ENCODE measurements at places on chromosomes 6 and 20.
A peak's percentile ranks its signal among the peaks of the same experiment; 100 is the strongest.

- DNase-seq, result no peak
These were observed 118.8 kb downstream of the RALGAPA2 start for GRCh38 chr20:20593447-20594170.

GRCh38 chr6:113980937-113981554, 10.1 kb upstream of the HDAC2 start:
- DNase-seq, result peak; percentile 18

DNA sequence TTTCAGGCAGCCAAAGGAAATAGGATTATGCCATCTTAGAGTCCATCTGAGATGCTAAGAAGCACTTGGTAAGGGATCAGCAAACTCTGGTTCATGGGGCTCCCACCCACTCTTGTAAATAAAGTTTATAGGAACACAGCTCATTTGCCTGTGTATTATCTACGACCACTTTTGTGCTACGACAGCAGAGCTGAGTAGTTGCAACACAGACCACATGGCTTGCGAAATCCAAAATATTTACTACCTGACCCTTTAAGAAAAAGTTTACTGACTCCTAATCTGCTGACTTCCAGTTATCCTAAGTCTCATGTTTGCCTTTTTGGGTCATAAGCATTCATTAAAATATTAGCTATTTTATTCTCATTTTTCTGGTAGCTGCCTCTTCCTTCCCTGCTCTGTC, 859.0 kb downstream of the QKI start:
- no peak for DNase-seq

GRCh38 chr20:38034108-38034649, 633 bp downstream of the RPRD1B start:
- no peak for DNase-seq

DNA sequence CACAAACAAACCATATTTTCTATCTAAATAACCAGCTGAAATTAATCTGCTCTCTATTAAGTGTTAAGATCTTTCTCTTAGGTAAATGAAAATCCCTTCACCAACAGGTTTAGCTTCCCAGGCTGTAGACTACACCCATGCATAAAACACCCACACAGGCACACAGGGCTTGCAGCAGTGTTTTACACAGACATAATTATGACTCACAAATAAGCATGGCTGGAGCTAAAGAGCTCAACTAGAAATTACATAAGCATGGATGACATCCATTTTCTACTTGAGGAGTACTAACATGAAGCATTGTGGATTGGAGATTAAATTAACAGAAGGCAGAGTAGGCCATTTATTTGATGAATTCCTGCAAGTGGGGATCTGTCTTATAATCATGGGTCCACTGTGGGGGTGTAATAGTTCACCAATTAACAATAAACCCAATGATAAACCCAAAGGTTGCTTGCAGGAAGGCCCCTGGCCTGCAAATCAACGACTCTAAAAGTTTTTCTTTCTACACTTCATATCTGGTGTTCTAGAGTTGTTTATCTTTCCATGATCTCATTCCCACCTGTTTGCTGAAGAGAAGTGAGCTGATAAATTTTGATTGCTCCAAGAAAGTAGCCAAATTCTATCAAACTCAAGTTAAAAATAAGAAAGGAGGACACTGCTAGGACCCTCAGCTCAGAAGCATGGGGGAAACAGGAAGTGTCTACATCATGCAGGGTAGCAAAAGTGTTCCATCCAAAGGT, 33.8 kb upstream of the E2F3 start:
- DNase-seq, result peak; percentile 40

- no peak for DNase-seq
These were observed 17.1 kb downstream of the RIPOR2 start for GRCh38 chr6:24918641-24919055.

- DNase-seq, result no peak
These were observed 14.5 kb downstream of the FOXC1 start for GRCh38 chr6:1624058-1624850.

- DNase-seq, result no peak
These were observed 37.9 kb upstream of the MRGBP start for GRCh38 chr20:62758226-62758912.

DNA sequence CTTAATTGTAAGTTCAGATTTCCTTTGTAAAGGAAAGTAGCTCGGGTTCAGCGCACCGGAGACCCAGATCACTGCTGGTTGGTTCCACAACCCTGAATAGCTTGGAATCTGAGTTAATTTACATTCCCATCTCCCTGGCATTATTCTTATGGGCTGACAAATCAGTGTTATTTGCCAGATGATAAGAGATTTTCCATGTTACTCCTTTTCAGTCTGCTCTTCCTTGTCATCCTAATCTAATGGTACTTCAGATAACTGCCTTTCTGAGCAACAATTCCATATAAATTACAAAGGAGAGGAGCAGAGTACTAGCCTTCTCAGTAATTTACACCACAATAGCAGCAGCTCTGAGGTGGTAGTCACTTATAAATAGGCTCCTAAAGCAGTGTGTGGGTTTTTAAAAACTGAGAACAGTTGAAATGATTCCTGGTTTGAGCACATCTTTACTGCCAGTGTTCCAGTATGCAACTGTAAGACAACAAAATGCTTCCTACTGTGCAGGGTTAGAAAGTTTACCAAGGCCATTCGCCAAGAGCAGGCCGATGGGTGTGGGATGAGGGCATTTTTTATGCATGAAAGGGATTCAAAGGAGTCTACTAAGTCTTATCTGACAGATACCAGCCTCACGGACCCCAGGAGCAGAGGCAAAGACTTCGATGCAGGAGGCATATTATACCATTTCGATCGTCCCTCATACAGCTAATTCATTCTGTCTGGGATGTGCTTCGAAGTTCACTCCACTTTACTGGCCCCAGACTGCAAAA, 89.7 kb downstream of the NDUFAF5 start:
- no peak for DNase-seq

DNA sequence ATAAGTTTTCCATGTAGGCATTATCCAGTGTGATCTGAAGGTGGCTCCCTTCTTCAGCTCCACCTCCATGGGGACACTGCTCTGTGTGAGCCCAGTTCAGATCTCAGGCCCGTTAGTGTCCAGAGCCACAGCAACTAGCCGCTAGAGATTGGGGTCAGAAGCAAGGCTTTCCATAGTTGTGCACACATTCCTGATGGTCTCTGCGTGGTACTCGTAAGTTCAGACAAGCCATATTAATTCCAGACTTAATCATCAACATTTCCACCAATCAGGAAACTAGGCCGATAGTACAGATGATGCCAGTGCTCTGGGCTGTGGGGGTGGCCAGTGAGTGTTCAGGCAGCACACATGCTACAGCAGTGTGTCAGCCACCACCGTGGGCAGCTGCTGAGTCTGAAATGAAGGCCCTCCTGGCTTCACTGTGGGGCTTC, 17.5 kb upstream of the SYNCRIP start:
- no peak for DNase-seq

GRCh38 chr20:54665812-54666211, 190.4 kb downstream of the DOK5 start:
- DNase-seq, result no peak

DNA sequence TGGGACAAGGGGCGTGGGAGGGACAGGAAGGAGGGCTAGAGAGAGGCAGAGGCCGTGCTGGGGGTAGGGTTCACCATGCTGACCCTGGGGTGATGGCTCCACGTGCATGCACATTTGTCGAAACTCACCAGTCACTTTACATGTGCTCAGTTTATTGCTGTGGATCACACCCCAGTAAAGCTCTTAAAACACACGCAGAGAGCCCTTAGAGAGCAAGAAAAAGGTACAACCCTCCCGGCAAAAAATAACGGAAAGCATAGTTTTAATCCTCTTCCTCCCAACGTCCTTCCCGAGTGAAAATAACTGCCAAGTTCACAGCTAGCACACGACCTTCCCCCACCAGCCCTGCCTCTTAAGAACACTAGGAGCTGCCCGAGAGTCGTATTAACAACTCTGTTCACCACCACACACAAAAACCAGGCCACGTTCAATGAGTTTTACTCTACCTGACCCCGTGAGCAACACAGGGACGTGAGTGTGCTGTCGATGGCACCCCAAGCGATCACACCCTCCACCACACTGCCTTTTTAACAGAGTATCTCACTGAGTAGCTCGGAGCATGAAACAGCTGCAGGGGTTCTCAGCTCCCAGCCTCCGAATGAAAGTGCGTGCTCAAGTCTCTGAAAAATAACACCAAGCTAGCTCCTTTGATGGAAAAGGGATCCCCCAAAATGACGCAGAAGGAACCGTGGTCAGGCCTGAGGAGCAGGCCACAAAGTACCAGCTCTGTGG, 39.7 kb downstream of the TAF4 start:
- no peak for DNase-seq

GRCh38 chr20:35954907-35955251, 577 bp upstream of the SCAND1 start:
- DNase-seq, result peak; percentile 29

Measured in CD4-positive, alpha-beta T cell treated with Interleukin-4 for 4 hours (primary cell).